ENCODE measurements at places on chromosomes 7 and 10.

- peak; percentile 47 for DNase-seq
These were observed 151.0 kb upstream of the NEBL start for GRCh38 chr10:21048068-21048467.

DNA sequence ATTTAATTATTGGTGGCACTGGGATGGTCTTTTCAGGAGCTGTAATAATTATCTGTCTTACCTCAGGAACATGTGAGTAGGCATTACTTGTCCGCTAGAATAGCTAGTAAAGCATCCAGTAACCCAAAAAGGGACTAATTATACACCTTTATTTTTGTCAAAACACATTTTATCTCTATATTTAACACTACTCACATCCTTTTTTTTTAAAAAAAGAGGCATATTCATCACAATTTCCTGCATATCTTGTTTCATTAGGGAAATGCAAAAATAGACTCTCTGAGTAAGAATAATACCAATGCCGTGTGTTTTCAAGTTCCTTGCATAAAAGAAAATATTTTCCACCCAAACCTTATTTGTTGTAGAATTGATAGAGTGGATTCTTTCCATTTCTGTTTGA lies 99.5 kb downstream of the VTI1A start:
- DNase-seq, result no peak

DNA sequence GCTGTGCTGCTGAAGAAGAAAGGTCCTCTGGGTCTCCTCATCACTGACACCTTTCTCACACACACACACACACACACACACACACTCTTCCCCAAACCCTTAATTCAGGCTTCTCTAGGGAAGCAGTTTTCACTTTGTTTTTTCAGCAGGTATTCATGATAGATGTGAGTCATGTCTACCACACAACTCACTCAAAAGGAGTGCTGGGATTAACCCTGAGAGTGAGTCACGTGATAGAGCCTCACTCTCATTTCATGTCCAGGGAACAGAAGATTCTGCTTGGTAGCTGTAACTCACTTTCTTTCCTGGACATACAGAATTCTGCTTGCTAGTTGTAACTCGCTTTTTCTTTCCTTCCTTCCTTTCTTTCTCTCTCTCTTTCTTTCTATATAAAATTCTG lies 45.4 kb downstream of the VIM start:
- DNase-seq, result peak; percentile 65

DNA sequence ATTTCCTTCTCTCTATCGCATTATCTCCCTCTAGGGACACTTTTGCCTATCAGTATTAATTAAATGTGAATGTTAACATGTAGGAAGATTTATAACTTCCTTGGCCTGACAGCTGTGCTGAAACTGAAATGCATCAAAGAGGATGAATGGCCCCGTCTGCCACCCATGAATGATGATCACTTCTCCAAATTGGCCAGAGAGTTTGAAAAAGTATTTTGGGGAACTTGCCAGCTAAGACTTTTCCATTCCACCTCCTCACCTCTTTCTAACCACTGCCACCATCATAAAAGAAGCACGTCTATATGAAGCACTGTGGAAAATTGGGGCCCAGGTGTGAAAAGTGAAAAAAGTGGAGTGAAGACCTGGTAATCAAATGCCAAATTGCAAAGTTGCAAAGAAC lies 25.4 kb upstream of the ST8SIA6 start:
- no peak for DNase-seq

DNA sequence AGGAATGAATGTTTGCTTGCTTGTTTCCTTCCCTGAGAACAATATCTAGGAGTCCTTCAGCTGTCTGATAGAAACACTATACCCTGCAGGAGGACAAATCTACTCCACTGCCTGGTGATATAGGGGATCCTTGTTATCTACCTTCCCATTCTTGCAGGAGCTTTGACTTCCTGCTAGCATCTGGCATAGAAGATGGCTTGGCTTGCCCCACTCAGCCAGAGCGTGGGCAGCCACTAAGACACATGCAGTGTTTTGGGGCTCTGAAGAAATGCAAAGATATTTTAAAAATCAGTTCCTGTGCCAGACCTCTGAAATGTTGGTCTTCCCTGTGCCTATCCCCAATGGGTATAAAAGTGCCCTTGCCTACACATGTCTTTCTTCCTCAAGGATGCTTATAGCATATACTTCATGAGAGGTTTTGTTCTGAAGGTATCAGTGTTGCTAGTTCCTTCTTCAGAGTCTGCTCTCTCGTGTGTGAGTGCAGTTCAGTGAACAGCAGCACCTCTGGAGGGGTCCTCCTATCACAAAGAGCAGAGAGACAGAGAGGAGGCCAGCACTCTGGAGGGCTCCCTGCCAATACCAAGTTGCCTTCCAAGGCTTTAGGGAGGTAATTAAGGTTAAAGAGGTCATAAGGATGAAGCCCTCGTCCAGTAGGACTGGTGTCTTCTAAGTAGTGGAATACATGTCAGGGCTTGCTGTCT lies 149.1 kb upstream of the CALCR start:
- no peak for DNase-seq

DNA sequence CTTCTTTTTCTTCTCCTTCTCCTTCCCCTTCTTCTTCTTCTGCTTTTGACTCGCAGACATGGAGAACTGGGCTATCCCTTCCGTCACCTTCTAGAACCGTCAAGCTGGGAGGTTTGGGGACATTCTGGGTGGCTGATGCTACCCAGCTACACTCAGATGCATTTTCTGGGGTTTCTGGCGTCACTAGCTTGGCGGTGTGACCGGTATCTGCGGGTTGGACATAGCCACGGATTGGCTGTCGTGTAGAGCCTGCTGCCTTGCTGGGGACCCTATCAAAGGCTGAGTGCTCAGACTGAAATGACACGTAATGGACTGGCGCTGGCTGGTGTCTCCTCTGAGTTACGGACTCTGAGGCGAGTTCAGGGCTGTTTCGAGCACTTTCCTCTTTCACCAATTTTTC lies 101.7 kb downstream of the SVIL start:
- no peak for DNase-seq

GRCh38 chr7:141685285-141686023 lies 16.5 kb downstream of the DENND11 start:
- DNase-seq, result no peak

DNA sequence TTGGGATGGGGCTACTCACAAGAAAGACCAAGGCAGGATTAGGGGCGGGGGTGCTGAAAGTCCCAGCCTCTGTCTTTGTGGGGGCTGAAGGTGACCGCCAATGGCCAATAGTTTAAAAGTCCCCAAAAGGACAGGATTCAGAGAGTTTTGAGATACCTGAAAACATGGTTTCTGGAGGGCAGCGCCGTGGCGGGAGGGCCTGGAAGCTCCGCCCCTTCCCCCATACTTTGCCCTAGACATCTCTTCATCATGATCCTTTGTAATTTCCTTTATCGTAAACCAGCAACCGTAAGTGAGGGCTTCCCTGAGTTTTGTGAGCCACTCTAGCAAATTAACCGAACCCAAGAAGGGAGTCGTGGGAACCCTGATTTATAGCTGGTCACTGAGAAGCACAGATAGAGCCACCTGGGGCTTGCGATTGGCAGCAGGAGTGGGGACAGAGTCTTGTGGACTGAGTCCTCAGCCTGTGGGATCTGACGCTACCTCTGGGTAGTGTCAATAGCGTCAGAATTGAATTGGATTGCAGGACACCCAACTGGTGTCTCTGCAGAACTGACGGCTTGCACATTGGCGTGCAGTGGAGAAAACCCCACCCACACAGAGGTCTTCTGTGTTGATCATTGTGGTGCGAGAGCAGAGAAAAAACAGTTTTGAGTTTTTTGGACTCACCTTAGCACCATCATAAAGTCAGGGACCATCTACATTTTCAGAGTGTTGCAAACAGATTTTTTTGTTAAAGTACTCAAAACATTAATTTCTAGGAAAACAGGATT lies 169.3 kb downstream of the USP6NL start:
- no peak for DNase-seq

- peak; percentile 70 for DNase-seq
These were observed 64.0 kb upstream of the CDK1 start for GRCh38 chr10:60714233-60714632.
